ENCODE measurements at places on chromosomes 3 and 15.

- no peak for DNase-seq
Measured at GRCh38 chr15:72961346-72961745, 90.9 kb upstream of the NEO1 start.

DNA sequence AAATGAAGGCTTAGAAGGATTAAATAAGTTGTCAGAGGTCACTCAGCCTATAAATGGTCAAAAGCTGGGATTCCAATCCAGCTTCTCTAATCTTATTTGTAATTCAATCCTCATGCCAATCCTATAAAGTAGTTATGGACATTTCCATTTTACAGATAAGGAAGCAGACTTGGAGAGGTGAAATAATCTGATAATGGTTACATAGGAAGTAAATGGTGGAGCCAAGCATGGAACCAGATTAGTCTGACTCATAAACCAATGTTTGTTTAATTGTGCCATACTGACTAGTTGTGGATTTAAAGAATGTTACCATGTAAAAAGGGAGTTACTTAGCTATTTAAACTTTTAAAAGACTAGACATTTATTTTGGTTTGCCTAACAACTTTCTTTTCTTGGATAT is 59.7 kb downstream of the KCNAB1 start:
- DNase-seq = no peak

- no peak for DNase-seq
Measured at GRCh38 chr3:17577796-17578520, 164.5 kb downstream of the TBC1D5 start.

DNA sequence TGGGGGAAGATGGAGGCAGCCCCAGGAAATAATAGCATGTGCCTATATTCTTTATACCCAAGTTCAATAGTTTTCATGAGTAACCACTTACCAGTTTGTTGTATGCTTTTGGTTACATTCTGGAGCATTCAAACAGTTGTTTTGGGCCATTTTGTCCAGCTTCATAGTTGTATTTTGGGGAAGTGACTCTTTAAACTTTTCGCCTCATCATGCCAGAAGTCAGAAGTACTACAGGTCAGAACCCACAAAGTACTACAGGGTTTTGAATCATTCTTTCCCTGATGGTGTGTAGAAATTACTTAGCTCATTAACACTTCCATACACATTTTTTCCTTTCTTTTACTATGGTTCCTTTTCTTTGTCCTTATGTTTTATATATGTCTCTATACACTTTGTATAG is 210.6 kb downstream of the ARPP21 start:
- no peak for DNase-seq

- DNase-seq = no peak
Measured at GRCh38 chr15:50109076-50109987, 9.7 kb downstream of the ATP8B4 start.

DNA sequence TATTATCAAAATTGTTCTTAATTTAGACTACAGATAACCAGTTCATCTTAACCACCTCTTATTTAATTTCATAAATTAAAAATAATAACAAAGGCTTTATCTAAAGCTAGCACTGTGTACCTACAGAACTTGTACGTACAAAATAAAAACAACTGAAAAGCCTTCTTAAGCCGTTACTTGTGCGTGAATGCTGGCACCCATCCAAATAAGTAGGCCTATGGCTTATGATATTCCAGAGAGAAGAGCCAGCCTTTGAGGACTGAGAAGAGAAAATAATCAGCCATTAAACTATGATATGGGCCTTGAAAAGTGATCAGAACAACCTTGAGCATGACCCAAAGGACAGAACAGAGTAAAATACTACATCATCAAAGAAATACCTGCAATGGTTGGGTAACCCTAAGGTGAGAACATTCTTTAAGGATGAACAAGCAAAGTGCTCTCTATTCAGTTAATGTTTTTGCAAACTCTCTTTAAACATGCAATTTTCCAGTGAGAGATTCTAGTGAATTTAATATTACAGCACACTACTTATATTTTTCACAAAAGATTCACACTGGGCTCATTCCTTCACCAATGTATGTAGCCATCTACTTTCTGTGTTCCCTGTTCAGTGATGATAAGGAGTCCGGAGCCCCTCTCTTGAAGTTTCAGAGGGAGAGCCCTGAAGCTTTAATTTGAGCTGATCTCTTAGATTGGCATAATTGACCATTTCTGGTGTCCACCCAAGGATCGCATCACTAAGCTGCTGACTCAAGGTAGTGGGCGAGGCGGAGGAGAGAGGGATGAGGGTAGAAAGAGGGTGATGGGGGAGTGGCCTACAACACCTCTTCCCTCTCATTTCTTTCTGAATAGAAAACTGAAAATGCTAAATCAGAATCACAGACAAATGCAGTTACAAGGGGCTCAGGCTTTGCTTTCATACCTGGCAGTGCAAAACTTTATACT is 7.7 kb upstream of the ACTC1 start:
- no peak for DNase-seq

DNA sequence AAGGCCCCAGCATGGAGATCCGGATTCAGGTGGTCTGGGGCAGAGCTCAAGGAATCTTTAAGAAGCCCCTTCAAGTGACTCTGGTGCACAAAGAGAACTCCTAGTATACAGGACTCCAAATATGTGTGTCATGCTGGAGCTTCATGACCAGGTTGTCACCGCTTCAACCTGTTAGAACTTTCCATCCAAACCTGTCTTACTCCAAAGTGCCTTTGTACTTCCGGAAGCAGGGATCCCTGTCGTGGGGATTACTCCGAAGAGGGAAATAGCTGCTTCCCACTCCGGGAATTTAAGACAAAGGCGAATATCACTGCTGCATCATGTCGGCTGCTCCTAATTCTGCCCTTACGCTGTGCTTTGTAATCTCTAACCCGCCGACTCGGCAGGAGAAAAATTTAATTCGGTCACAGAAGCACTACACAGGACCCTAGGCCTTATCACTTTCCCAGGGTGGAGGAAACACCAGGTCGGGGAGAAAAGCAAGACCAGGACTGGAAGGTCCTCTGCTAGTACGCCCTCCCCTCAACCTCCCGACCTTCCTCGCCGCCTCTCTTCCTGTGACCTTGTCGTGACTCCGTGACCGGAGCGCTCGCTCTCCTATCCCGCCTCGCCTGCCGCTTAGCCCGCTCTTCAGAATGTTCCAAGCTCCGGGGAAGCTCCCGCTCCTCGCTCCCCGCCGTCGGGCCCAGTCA is 730 bp downstream of the HIGD1A start:
- peak; percentile 5 for DNase-seq

DNA sequence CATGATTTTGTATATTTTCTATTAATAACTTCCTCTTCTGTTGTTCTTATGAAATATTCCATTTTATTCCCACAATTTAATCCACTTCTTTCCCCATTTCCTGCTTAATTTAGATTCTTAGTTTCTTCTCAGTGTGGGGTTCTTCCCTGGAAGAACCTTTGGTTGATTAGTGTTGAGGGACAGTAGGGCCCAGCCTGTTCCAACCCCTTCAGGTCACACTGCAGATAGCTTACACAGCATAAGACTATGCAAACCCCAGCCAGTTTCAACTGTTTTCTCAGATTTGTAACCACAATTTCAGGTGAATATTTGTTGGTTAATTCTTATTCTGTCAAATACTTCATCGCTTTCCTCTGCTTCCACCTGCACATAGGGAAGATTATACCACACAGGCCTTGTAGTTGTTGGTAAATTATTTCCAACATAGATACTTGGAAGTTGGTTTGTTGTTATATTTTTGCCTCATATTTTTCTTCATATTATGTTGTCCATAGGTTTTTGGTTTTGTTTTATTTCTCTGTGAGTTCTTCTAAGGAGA is 34.7 kb downstream of the AADACL2 start:
- no peak for DNase-seq

GRCh38 chr3:114727373-114727772 is 419.7 kb downstream of the ZBTB20 start:
- DNase-seq = no peak

GRCh38 chr3:30448450-30449289 is 157.7 kb upstream of the TGFBR2 start:
- DNase-seq = no peak

Measured in activated CD4-positive, alpha-beta T cell treated with anti-CD3 and anti-CD28 coated beads for 48 hours (primary cell).